ENCODE measurements at places on chromosomes 12 and 14.

- no peak for DNase-seq
Measured at GRCh38 chr12:108629824-108630476, 3.7 kb downstream of the SELPLG start.

- no peak for DNase-seq
Measured at GRCh38 chr12:92992041-92992440, 62.9 kb upstream of the EEA1 start.

- no peak for DNase-seq
Measured at GRCh38 chr12:122265476-122265875, 818 bp downstream of the VPS33A start.

DNA sequence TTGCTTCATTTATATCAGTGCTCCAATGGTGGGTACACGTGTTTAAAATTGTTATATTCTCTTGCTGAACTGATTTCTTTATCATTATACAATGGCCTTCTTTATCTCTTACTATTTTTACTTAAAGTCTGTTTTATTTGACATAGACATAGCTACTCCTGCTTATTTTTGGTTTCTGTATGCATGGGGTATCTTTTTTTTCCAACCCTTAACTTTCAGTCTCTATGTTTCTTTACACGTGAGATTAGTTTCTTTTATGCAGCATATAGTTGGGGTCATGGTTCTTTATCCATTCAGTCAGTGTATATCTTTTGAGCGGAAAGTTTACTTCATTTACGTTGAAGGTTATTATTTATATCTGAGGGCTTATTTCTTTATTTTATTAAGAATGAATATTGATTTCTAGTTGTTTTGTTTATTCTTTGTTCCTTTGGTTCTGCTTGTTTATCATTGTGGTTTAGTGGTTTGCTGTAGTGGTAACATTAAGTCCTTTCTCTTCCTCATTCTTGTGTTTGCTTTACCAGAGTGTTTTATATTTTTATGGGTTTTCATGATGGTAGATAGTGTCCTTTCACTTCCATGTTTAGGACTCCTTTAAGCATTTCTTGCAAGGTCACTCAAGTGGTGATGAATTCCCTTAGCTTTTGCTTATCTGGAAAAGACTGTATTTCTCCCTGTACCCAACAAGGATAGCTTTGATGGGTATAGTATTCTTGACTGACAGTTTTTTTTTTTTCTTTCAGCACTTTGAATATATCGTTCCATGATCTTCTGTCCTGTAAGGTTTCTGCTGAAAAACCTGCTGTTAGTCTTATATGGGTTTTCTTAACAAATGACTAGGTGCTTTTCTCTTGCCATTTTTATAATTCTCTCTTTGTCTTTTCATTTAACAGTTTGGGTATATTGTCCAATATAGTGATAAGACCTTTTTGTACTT lies 38.3 kb upstream of the FAR2 start:
- DNase-seq = no peak

DNA sequence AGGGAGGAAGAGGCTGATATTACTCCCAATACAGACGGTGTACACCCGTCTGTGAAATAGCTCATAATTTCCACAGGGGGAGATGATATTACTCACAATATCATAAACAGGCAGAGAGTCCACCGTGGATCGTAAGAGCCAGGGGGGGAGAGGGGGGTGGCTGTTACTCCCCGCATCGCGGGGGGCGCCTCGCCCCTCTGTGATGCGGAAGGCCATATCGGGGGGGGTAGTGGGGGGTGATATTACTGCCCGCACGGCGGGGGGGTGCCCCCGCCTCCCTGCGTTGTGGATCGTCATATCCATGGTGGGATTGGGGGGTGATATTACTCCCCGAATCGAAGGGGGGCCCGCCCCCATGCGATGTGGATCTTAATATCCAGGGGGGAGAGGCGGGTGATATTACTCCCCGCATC lies 91.9 kb downstream of the FRMD6 start:
- no peak for DNase-seq

DNA sequence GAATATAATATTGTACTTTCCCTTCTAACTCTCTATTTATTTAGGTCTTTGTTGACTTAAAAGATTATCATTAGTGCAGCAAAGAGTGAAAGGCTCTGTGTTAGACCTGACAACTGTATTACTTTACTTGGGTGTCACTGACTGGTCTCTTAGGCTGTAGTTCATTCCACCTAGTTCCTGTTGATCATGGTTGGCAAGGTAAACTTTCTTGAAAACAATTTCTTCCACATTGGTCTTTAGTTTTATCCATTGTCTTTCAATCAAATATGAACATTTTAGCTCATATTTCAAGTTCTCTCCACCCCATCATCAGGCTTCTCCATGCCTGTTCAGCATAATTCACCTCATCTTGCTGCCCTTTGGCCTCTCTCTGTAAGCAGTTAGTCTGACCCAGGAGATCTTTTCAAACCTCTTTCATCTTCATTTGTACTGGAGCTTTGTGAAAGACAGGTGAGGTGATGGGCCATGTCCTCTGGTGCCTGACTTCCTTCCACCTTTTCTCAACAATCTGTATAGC lies 32.1 kb upstream of the PPM1H start:
- DNase-seq = no peak

DNA sequence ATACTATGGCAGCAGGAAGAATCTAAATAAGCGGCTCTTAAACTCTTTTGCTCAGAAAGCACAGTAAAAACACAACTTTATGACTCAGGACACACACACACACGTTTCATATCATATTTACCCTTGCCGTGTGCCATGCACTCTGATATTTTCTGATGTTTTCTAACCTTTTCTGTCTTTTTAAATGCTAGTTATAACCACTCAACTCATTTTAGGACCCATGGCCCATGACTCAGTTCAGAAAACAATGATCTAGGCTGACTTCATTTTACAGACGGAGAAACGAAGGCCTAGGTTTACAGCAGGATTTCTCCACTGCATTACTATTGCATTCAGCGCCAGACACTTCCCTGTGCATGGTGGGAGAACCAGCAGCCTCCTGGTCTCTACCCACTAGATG lies 9.1 kb downstream of the VWF start:
- no peak for DNase-seq

DNA sequence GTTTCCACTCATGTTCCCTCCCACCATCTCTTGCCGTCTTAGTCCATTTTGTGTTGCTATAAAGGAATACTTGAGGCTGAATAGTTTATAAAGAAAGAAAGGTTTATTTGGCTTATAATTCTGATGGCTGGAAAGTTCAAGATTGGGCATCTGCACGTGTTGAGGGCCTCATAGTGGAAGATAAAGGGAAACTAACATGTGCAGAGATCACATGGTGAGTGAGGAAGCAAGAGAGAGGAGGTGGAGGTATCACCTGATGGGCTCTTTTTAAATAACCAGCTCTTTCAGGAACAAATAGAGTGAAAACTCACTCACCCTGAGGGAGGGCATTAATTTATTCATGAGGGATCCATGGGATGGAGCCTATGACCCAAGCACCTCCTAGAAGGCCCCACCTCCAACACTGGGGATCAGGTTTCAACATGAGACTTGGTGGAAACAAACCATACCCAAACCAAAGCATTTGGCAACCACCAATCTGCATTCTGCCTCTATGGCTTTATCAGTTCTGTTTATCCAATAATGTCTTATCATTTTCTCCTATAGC lies 29.5 kb downstream of the MYO1H start:
- DNase-seq = no peak

- DNase-seq = no peak
Measured at GRCh38 chr14:101588990-101589389, 27.7 kb downstream of the DIO3 start.

DNA sequence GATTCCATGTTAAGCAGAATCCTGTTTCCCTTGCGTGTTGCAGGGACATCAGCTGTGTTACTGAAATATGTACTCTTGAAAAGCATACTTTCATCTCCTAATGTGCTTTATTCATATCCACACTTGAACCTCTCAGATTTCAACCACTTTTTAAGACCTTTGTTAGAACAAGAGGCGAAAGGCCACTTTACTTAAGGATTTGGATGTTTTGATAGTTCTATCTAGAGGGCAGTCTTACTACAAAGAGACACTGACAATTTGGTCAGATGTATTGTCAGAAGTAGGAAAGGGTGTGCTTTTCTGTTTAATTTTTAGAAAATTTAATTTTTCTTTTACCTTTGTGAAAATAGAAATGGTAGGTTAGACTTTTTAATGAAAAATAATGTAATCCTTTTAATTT lies 267.9 kb downstream of the TMTC2 start:
- no peak for DNase-seq
